Activated CD4-positive, alpha-beta T cell treated with anti-CD3 and anti-CD28 coated beads, Interleukin-2, amount 10 ng/mL, durations not matched to agents 7 days and 5 days (primary cell): ENCODE measurements at places on chromosomes 3 and 15. TPM values are rescaled to one million over a fixed set of nuclear protein-coding genes. Genes with fewer than 3 reads are reported as not detected.
A peak's percentile ranks its signal among the peaks of the same experiment; 100 is the strongest.

SI gene
- total RNA-seq, result not detected

GRCh38 chr15:69087366-69087976 lies 73.0 kb upstream of the GLCE start:
- H3K27me3 ChIP-seq, result peaks cover 25% of the 10 kb centered on the region
- DNase-seq, result no peak
- H3K4me3 ChIP-seq, result no peak overlapping the region
- H3K27ac ChIP-seq, result no peak overlapping the region
- H3K36me3 ChIP-seq, result no peaks in the 10 kb centered on the region
- peaks cover 4% of the 10 kb centered on the region for H3K4me1 ChIP-seq

- peaks cover 81% of the 10 kb centered on the region for H3K4me1 ChIP-seq
- no peak overlapping the region for H3K4me3 ChIP-seq
- peaks cover 26% of the 10 kb centered on the region for H3K36me3 ChIP-seq
- no peak overlapping the region for H3K27ac ChIP-seq
Measured at GRCh38 chr15:68812069-68812468, 8.6 kb downstream of the ANP32A start.

DNA sequence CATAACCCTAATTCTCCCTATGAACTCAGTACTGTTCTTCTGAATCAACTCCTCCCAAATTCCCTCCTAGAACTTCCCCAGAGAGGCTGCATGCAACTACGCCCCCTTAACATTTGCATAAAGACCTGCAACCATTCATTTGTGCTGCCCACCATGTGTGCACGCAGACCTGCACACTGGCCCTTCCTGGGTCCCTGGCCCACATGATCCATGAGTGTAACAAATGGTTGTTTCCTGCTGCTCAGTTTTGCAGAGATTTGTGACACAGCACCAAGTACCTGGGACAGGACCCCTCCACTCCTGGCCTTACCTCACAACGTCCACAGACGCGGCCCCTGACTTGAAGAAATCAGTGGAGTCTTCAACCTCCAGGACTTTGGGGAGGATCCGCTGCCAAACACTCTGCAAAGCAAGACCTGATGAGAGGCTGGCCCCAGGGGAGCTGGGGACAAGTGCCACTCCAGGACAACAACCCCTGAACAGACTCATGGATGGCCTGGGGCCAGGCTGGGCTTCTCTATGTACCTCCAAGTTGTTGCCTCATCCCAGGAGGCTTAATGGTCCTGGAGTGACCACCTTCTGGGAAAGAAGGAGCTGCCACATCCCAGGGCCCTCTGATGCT lies 33.8 kb downstream of the ALDH1L1 start:
- no peaks in the 10 kb centered on the region for H3K36me3 ChIP-seq
- H3K27me3 ChIP-seq, result peaks cover 30% of the 10 kb centered on the region
- no peaks in the 10 kb centered on the region for H3K4me1 ChIP-seq
- no peak for DNase-seq

DNA sequence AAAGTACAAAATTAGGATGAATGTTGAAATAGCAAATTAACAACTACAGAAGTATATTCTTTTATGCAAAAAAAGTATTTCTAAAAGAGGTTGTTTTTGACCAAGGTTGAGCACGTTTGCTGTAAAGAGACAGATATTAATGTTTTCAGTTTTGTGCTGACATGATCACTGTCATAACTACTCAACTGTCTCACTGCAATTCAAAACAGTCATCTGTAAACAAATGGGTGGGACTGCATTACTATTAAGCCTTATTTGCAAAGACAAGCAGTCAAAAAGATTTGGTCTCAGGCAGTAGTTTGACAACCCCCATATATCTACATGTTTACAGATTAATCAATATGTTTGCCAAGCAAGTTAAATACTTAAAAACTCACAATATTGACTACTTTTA lies 109.1 kb upstream of the ZNF385D start:
- H3K36me3 ChIP-seq, result no peaks in the 10 kb centered on the region
- H3K27me3 ChIP-seq, result no peaks in the 10 kb centered on the region
- no peak overlapping the region for H3K27ac ChIP-seq
- H3K4me3 ChIP-seq, result no peak overlapping the region

DNA sequence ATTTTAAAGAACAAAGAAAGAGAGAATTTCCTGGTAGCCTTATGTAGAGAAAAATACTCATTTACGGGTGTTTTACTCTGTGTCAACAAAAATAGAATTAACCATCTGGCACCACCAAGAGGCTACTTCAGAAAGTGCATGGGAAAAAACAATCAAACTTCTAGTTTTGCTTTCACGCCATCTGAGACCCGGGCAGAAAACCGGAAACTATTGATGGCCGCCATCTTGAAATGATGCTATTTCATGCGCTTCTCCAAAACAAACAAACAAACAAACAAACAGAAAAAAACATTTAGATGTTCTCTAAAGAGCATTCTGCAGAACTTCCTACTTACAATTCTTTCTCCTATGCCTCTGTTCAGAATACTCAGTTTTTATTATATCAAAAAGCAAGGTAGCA lies 49.4 kb upstream of the SYNPR start:
- no peak overlapping the region for H3K27ac ChIP-seq
- H3K27me3 ChIP-seq, result no peaks in the 10 kb centered on the region
- H3K4me1 ChIP-seq, result no peaks in the 10 kb centered on the region
- peak; percentile 8 for DNase-seq
- H3K36me3 ChIP-seq, result no peaks in the 10 kb centered on the region
- no peak overlapping the region for H3K4me3 ChIP-seq
